ENCODE measurements at places on chromosomes 7 and 10.

DNA sequence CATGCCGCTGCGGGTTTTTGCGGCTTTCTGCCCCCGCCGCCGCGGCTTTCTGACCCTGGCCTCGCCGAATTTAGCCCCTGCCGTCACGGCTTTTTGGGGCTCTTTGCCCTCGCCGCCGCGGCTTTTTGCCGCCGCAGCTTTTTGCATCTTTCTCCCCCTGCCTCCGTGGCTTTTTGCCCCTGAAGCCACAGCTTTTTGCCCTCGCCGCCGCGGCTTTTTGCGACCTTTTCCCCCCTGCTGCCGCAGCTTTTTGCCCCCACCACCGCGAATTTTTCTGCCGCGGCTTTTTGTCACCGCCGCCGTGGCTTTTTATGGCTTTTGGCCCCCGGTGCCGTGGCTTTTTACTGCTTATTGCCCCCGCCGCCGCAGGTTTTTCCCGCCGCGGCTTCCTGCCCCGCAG is 636.5 kb downstream of the ZNF716 start:
- no peak for DNase-seq

DNA sequence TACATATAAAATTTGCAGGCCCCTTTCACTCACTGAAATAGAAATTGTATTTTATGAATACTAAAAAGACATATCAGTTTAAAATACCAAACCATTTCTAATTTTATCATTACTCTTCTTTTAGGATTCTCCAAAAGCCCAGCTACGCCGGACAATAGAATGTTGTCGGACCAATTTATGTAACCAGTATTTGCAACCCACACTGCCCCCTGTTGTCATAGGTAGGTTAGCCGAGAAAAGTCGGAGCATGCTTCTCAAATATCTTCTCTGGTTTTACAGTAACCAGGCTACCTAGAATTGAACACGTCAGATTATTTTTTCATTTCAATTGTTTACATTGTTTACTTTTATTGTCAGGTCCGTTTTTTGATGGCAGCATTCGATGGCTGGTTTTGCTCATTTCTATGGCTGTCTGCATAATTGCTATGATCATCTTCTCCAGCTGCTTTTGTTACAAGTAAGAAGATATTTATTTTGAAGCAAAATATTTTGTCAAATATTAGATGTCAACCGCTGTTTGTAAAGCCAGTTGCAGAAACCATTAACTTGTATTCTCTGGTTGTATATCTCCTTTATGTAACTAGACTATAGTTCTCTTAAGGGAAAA is 57.6 kb downstream of the MMRN2 start:
- peak; percentile 76 for DNase-seq

GRCh38 chr10:86371691-86372090 is 5.1 kb upstream of the GRID1 start:
- DNase-seq: no peak

- no peak for DNase-seq
These were observed 27.4 kb upstream of the ELN start for GRCh38 chr7:74000489-74001149.

DNA sequence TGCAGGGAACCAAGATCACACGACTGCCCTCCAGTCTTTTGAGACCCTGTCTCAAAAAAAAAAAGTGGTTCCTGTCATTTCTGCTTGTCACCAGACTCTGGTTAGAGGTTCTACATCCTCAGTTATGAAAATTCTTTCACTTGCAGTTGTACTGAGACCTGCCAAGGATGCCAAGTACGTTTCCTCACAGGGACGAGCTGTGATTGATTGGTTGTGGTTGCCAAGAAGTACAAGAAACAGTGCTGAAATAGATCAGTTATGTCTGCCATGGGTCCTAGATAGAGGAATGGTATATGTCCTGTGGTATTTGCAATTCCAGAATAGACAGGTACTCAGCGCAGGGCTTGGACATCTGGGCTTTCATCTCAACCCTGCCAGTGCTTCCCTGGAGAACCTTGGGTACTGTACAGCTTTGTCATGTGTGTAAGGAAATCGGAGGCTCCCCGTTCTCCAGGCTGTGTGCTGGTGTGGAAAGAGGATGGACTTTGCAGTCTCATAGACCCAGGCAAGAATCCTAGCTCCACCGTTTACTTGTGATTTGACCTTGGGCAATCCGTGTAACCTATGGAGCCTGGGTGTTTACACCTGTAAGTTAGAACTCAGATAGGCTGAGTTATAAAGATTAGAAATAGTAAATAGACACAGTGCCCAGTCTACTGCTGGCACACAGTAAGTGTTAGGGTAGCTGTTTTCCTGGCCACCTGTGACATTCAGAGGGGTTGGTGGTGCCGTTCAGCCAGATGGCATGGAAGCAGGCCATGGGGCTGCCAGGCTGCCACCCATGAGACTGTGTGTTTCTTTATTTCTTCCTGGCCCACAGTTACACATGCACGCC is 53.0 kb downstream of the COL13A1 start:
- DNase-seq: no peak

GRCh38 chr10:32982911-32983909 is 25.2 kb upstream of the ITGB1 start:
- no peak for DNase-seq

- DNase-seq: no peak
These were observed 304.7 kb downstream of the WDR11 start for GRCh38 chr10:121155742-121156474.

DNA sequence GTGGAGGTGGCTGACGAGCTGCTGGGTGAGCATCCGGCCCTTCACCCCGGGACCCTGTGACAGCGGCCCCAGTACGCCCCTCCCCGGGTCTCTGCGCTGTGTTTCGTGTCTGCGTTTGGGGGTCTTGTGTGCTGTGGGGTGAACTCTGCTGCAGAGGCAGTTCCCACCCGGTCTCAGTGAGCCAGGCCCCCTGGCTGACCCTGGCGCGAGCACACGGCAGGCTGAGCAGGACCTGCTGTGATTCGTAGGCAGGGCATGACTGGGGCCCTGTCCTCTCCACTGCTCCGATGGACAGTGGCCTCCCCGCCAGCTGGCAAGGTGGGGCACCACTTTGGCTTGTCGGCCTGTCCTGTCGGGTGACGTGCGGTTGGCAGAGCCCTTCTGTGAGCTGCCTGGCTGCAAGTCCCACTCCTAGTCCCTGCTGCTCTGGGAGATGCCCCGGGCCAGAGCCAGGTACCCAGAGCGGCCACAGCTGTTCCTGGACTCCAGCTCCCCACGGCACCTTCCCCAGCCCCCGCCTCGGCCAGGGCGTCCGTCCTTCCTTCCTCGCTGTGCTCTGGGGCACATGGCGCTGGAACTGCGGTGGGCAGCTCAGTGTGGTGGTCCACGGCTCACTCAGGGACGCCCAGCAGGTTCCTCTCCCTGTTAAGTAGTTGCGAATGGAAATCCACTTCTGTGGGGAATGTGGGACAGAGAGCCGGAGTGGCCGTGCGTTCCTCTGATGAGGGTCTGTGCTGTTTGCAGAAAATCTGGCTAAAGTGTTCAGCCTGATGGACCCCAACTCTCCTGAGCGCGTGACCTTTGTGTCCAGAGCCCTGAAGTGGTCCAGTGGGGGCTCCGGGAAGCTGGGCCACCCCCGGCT is 10.5 kb downstream of the GET4 start:
- DNase-seq: no peak

DNA sequence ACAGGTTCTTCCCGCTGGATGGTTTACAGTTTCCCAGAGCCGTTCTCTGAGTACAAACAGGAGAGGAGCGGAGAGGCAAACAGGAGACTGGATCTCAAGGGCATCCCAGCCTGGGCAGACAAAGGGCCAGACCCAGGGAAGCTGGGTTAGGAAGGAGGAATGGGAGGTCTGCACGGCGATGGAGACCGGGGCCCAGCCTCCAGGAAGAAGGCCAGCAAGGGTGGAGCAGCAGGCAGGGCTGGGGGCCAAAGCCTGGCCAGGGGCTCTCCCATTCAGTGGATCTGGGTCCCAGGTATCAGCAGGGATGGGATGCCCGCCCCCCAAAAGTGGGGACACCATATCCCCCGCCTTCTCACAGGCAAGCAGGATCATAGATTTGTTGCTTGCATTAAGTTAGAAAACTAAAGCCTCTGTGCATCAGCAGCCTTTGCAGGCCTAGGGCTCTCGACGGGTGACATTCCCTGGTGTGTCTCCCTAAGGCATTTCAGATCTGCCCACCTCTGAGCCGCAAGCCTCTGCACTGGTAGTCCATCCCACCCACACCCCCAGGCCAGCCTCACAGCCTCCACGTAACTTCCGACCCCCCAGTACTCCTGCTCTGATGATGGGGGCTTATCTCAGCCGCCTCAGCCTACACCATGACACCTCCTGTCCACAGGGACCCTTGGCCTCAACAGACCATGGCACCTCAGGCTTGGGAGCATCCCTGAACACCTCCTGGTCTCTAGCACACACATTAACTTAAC is 59.9 kb downstream of the TNS3 start:
- DNase-seq: no peak

- DNase-seq: no peak
These were observed 163.2 kb upstream of the SHH start for GRCh38 chr7:155975490-155975889.

GRCh38 chr7:139737221-139738100 is 40.3 kb downstream of the HIPK2 start:
- no peak for DNase-seq

GRCh38 chr10:62992145-62992721 is 140.9 kb upstream of the NRBF2 start:
- peak; percentile 11 for DNase-seq

DNA sequence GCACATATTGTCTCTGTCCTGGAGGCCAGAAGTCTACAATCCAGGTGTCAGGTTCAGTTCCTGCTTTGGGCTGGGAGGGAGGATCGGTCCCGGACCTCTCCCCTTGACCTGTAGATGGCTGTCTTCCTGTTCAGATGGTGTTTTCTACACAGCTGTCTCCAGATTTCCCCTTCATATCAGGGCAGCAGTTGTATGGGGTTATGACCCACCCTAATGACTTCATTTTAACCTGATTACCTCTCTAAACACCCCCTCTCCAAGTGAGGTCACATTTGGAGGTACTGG is 38.7 kb downstream of the ZNF467 start:
- no peak for DNase-seq

- no peak for DNase-seq
These were observed 10.5 kb upstream of the SRPK2 start for GRCh38 chr7:105399043-105399725.

GRCh38 chr7:46990761-46991160 is 591.1 kb downstream of the TNS3 start:
- DNase-seq: no peak

GRCh38 chr7:64618785-64619456 is 47.0 kb upstream of the ZNF107 start:
- peak; percentile 11 for DNase-seq

DNA sequence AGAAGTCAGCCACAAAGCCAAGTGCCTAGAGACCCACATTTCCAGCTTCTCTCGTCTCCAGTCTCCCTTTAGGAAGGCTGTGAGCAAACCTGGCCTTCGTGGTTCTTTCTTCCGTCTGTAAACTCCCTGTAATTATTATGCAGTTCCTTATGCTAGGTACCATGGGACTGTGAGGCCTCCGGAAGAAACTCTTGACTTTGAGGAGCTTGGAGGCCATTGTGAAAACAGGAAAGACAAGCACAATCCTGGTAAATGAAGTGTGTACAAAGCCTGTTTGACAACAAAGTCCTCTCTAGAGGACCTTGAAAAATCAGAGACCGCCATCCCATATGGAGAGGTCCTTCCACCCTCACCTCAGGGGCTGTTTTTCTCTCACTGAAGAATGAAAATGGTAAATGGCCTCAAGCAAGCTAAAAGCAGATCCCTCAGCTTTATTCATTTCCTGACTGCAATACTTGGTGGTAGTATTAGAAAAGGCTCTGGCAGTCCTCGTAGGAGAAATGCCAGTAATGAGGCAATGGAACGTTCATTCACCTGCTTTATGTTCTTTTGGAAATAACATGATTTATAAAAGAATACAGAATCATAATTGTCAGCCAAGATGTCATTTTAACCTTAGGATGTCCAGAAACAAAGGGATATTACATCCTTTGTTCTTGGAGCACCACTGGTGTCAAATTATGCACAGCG is 926.4 kb downstream of the LRMDA start:
- DNase-seq: peak; percentile 76
